NCI-H187 treated with DMSO at 0.1 percent for 48 hours (cell line): ENCODE measurements at places on chromosomes 2 and 18.

DNA sequence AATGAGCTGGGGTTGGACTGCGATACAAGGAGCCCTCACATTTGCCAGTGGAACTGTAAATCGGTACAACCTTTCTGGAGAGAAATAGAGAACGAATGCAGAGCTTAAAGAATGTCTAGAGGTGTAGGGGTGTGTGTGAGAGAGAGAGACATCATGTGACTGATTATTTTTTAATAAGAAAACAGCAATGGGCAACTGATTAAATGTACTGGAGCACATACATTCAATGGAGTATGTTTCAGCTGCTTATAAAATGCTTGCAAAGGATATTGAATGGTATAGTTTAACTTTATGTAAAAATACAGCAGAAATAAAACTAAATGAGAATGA, 391 bp upstream of the TMEM17 start:
- DNase-seq, result no peak

- no peak for DNase-seq
Measured at GRCh38 chr2:31258351-31258750, 24.4 kb downstream of the EHD3 start.

- DNase-seq, result no peak
Measured at GRCh38 chr2:195017890-195018289, 639.1 kb upstream of the SLC39A10 start.

- DNase-seq, result no peak
Measured at GRCh38 chr2:104749856-104750460, 104.0 kb upstream of the POU3F3 start.

GRCh38 chr2:76128622-76129021, 417.9 kb upstream of the GCFC2 start:
- no peak for DNase-seq

DNA sequence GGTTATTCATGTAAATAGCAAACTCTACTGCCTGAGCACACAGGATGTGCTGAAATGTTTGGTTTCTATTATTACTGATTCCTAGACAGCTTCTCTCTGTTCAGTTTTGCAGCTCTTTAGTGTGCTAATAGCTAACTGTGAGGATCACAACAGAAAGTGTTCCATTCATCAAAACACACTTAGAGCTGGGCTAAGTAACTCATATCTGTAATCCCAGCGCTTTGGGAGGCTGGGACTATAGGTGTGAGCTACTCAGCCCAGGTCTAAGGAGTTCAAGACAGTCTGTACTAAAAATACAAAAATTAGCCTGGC, 63.2 kb downstream of the MOGAT1 start:
- DNase-seq, result no peak

GRCh38 chr2:117702098-117702497, 112.4 kb upstream of the DDX18 start:
- DNase-seq, result no peak

GRCh38 chr2:85178154-85178553, 45.0 kb downstream of the TCF7L1 start:
- no peak for DNase-seq

DNA sequence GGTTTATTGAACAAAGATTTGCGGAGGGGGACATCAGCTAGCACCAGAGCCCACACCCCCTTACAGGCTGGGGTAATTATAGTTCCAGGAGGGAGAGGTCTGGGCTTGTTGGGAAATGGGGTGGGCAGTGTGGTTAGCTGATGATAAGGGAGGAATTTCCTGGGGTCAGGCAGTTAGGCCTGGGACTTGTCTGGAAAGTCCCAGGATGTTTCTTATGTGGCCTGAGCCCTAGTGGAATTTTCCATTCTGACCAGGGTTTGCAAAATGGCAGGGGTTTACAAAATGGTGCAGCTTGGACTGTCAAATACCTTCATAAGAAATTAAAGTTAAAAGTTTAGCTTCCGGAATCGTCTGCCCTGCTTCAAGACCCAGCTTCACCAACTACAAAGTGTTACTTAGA, 199.1 kb downstream of the FBXO15 start:
- no peak for DNase-seq

- DNase-seq, result no peak
Measured at GRCh38 chr2:120919771-120920453, 184.2 kb downstream of the GLI2 start.

DNA sequence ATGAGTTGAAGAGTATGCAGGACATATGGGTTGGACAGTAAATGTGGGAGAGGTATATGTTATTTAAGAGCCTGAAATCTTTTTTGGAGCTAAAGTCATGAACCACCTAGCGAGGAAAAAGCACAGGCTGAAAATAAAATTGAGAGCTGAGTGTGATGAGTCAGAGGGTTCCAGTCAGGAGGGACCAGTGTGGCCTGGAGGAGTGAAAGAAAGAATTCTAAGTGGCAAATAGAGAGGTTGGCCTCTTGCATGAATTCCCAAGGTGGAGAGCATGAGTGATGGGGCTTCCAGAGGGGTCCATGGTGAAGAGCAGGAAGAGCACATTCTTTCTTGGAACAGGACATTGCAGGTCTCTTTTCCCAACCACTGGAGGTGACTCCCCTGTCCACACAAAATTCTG, 282.6 kb downstream of the TDRD15 start:
- DNase-seq, result no peak

DNA sequence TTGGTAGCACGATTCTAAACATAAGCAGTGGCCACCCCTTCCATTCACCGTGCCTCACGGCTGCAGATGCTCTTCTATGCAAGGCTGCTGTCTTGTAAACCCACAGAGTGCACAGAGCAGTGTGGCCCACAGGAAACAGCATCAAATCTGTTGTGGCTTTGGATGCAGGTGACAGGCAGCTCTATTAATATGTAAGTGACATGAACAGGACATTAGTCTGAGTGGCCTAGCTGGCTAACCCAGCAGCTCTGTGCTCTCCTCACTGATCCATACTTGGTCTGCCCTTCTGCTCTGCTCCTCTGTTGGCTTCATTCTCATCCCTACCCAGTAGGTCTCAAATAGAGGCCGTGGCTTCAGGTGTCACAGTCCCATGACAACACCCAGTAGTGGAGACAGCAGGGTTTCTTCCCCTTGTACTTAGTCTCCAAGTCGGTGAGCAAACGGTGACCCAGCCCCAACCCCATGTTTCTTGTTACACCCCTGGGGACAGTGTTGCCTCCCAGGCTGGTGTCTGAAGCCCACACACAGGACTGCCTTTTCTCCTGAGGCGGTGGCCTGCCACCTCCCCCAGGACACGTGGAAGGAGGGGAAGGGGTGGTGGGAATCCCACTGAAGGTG, 5.8 kb downstream of the SH3RF3 start:
- no peak for DNase-seq

DNA sequence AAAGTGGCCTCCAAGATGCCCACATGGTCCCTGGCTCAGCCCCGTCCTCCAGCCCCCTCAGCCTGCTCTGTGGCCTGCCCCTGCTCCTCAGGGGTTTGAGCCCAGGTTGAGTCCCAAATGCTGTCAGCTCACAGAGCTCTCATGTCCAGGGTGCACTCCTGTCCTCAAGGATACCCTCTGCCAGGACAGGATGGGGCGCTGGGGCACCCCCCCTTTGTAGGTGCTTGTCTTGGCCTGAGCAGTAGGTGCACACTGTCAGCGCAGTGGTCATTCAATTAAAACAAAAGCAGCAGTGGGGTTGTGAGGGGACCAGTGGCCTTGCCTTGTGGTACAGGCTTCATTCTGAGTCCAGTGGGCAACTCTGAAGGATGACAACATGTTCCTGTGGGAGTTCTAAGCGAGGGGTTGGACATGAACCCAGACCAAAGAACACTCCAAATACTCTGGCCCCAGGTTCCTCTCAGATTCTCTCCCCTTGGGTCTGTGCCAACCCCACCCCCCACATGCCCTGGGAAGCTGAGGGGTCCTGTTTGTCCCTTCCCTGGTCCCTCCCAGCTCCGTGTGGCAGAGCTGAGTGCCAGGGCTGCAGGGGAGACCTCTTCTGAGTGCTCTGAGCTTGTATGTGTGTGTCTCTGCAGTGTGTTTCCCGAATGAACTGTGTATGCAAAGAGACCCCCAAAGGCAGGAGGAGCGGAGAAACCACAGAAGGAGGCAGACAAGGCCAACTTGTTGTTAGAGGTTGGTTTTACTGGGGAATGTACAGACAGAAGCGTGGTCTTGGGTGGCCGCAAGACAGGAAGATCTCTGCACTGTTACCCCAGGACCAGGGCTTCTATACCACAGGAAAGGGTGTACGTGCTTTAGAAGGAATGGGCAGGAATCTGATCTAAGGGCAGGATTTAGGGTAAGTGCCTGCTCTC, 155.6 kb upstream of the HS6ST1 start:
- no peak for DNase-seq

GRCh38 chr2:17793296-17793695, 23.0 kb upstream of the MSGN1 start:
- no peak for DNase-seq

DNA sequence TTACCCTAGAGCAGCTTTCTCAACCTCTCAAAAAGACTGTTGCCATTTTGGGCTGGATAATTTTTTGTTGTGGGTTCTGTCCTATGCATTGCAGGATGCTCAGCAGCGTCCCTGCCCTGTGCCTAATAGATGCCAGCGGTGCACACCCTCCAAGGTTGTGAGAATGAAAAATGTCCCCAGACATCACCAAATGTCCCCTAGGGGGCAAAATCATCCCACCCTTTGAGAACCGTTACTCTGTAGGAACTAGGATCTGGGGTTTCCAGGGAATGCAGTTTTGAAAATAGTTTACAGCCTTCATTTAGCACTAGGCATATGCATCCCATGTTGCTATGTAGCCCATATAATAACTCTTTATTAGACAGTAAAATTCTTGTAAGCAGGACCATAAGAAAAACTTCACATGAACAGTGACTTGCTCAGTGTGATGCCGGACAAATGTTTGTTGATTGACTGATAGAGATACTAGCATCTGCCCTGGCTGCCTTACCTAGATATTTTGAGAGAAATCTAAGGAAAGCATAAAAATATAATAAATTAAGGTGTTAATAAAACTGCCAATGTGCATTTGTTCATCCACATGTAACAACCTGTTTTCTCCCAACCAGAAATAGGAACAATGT, 79.2 kb upstream of the EPC2 start:
- no peak for DNase-seq

DNA sequence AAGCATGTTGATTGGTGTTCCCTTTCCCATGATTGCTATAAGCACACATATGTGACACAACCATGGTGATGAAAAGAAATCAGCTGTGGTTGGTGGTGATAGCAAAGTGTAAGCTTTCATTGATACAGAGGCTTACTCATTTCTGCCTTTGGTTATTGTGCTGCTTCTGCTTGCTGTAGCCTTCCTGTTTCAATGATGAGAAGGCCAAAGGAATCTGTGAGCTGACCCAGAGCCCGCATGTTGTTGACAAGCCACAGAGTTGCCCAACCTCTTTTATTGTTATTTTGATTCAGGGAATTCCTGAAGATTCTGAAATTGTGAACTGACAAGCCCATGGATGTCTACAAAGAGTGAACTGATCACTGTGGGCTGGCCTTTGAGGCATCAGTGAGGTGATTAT, 164.4 kb downstream of the TMEFF2 start:
- DNase-seq, result no peak

DNA sequence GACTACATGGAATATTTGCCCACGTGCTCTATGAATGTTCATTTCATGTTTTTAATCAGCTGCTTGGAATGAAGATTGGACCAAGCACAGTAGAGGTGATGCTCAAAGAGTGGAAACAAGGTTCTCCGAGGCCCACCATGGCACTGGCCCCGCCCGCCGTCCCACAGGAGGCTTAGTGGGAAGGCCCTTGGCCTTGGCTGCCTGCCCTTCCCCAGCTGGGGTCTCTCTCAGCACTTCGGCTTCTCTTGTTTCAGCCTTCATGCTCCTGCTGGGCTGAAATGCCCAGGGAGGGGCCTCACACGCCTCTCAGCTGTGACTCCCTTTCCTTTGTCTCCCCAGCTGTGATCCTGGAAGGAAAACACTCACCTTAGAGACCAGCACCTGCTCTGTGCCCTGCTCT, 833.2 kb downstream of the GALR1 start:
- no peak for DNase-seq

DNA sequence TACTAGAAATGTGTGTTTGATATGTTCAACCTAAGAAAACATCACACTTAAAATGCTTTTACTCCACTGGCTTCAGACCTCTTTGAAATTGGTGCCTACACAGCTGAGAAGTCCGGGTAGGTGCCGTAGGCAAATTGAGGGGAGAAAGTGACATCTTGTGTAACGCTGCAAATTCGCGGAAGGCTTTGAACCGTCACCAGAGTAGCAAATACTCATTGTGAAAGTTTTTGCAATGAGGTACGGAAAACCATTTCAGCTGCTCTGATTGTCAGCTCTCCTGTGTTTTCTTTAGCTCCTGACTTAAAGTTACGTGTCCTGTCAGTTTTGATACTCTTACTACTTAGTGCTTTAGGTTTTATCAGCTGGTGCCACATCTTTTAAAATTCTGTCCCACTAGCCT, 224.5 kb downstream of the FAM210A start:
- DNase-seq, result no peak

GRCh38 chr2:26805241-26805676, 19.4 kb downstream of the CENPA start:
- DNase-seq, result no peak

DNA sequence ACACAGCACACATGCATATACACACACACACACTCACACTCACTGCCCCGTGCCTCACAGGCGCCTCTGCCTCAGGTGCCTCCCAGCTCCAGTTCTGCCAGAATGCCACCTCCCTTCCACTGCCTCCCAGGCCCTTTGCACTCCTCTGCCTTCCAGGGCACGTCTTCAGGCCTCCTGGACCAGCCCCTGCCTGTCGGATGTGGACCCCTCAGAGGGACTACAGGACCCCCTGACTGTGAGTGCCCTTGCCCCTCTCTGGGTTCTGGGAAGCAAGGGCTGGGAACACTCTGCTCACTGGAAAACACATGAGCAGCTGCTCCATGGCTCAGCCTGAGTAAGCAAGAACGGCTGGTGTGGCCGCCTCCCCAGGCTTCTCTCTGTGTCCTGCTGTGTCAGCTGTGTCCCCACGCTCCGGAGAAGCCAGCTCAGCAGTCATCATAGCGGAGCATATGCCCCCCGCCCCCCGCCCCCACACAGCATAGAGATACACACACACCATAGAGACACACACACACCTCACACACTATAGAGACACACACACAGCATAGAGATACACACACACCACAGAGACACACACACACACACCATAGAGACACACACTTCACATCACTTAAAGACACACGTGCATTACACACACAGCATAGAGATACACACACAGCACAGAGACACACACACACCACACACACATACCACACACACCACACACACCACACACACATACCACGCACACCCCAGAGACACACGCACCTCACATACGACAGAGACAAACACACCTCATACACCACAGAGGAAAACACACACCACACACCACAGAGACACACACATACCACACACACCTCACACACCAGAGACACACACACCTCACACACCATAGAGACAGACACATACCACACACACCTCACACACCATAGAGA, 271.3 kb downstream of the CYRIA start:
- no peak for DNase-seq

DNA sequence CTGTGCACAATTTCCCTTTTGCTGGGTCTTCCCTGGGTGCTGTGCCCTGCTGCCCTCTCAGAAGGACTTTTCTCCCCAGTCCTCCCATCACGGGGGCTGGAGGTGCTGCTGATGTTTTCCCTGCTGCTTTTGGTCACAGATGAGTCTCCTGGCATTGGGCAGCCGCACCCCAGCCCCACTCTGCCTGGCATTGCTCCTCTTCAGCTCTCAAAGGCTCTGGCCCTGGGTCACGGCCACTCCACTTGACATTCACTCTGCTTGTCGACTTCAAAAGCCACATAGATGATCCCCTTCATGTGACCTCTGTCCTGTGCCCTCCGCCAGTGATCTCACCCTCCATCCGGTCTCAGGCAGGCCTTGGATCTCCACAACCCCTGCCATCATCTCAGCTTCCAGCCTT, 43.6 kb upstream of the IL1RL1 start:
- no peak for DNase-seq
